ENCODE measurements at places on chromosomes 7 and 10.

- no peak for DNase-seq
Observed at GRCh38 chr10:72736176-72736827, 44.4 kb downstream of the MCU start.

- DNase-seq = peak; percentile 42
Observed at GRCh38 chr7:21064698-21065648, 278.3 kb upstream of the SP8 start.

- DNase-seq = no peak
Observed at GRCh38 chr7:100678291-100678984, 4.9 kb downstream of the GNB2 start.

- no peak for DNase-seq
Observed at GRCh38 chr10:72461085-72461484, 106.4 kb upstream of the DNAJB12 start.

DNA sequence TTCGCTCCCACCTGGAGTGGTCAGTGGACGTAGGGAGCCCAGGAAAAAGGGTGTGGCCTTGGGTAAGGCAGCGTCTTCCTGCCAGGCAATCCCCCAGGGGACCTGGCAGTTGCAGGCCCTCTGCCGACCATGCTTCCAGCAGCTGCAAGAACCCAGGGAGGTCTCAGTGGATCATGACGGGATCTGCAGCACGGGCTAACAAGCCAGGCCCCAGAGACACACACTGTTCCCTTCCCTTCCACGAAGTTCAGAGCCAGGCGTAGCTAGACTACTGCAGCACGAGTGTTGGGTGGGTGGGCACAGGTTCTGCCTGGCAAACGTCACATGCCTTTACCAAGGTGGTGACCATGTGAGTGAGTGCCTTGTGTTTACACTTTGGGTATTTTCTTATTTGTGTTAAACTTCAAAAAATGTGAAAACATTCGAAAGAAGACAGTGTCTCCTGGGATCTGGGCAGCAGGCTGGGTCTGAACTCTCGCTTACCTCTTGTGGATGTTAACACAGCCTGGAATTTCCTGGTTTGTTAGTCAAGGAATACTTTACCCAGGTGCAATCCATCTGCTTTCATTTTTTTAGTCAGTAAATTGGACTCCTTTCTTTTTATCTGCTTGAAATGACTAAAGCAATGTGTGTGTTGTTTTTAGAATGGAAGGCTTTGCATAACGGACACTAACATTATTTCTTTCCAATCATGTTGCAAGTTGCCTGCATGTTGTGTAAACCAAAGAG lies 48.2 kb upstream of the VIPR2 start:
- no peak for DNase-seq

DNA sequence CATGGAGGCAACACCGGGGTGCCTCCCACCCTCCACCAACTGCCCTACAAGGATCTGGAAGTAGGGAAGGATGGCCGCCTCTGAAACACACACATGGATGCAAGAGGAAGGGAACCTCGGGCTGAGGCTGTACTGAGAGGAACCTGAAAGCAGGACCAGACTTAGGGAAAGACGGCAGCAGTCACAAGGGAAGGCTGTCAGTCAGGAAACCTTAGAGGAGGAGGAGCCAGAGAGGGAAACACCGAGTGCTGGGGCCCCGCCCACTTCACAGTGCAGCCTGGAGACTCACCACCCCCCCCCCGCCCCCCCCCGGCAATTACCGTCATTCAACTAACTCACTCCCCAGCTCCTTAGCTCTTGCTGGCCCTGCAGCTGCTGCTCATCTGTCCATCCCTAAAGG lies 2.5 kb downstream of the CYREN start:
- no peak for DNase-seq

DNA sequence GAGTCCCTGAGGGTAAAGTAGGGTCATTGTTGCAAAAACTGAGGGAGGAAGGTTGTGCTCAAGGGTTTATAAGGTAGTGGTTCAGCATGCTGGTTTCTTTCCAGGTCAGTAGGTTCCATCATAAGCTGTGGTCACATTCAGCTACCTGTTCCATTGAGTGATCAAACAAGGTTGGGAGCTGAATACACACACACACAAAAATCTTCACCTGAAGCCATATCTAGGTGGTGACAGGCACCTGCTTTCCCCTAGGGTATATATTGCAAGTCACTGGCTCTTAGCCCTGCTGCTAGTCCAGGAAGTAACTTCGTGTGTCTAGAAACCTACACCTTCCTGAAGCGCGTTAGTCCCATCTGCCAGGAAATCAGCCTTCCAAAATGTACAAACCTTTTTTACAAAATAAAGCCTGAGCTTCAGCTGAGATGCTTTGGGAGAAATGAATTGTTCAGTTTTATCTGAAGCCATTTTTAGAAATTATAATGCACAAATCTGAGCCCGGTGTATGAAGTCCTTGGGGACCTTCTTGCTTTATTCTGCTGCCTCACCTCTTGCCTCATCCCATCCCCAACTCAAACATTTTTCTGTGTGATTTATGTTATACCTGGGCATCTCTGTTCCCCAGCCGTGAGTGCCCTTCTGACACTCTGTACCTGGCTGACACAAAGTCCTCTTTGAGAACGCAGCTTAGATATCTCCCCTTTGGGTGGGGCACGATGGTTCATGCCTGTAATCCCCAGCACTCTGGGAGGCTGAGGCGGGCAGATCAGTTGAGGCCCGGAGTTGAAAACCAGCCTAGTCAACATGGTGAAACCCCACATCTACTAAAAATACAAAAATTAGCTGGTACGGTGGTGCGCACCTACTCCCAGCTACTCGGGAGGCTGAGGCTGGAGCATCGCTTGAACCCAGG lies 10.6 kb upstream of the LAMTOR4 start:
- no peak for DNase-seq

DNA sequence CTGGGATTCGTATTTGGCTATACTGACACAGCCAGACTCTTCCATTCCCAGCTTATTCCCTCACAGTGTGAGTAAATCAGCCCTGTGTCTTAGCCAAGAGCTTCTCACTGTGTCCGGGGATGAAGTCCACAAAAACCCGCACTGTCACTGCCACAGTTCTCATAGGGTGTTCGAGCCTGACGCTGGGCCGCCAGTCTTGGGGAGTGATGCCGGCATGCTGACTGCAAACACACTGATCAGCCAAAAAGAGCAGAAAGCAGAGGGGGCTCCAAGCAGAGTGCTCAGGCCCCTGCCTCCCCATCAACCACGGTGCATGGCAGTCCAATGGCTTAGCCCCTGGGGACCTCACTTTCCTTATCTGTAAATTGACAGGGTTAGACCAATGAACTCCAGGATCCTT lies 36.7 kb downstream of the C10orf143 start:
- DNase-seq = no peak

DNA sequence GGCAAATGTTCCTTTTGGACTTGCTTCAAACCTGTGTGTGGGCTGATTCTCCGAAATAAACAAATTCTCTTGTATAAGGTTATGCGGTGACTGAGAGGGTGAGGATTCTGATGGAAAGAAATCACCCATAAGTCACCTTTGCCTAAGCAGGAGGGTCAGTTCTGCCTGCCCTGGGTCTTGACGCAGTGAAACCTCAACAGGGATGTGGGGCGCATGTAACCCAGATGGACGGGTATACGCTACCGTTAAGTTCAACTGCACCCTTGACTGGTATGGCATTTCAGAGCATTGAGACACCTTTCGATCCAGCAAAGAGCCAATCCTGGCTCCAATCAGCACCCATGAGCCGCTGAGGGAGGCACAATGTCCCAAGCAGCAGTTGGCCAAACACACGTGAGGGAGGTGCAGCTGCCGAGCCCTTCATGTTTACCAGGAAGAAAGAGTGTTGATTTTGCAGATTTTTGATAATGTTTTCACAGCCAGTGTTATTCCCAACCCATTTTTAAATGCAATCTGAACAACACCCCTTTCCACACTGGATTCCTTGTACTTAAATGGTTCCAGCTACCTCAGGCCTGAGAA lies 48.1 kb downstream of the SORBS1 start:
- DNase-seq = no peak

GRCh38 chr10:89217057-89217990 lies 10.2 kb upstream of the CH25H start:
- DNase-seq = peak; percentile 21

GRCh38 chr7:155219947-155220769 lies 77.5 kb upstream of the INSIG1 start:
- no peak for DNase-seq

DNA sequence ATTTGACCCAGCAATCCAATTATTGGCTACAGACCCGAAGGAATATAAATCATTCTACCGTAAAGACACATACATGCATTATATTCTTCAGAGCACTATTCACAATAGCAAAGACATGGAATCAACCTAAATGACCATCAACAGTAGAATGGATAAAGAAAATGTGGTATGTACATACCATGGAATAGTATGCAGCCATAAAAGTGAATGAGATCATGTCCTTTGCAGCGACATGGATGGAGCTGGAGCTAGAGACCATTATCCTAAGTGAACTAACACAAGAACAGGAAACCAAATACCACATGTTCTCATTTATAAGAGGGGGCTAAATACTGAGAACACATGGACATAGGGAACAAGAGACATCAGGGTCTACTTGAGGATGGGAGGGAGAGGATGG lies 44.0 kb downstream of the LMBR1 start:
- DNase-seq = no peak

DNA sequence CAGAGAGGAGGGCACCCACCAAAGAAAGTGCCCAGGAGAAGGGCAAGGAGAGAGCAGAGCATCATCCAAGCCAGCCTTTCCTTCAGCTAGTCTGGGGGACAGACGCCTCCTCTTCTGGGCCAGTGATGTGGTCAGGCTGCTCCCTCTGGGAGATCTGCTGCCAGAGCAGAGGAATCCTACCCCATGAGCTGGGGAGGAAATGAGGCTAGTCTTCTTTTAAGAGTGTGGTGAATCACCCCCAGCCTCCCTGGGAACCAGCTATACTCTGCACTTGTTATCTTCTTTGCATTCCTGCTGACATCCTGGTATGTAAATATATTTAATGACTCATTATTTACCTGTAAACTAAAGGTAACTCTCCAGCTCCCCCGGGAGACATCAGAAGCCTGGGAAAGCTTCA lies 41.6 kb upstream of the EPHB6 start:
- DNase-seq = peak; percentile 98

- no peak for DNase-seq
Observed at GRCh38 chr7:148615085-148615730, 24.6 kb downstream of the C7orf33 start.

- no peak for DNase-seq
Observed at GRCh38 chr7:7829667-7830066, 111.3 kb upstream of the RPA3 start.

- DNase-seq = no peak
Observed at GRCh38 chr10:84987039-84987438, 658.6 kb downstream of the CCSER2 start.

GRCh38 chr10:2202401-2202800 lies 465.1 kb upstream of the ADARB2 start:
- peak; percentile 39 for DNase-seq

DNA sequence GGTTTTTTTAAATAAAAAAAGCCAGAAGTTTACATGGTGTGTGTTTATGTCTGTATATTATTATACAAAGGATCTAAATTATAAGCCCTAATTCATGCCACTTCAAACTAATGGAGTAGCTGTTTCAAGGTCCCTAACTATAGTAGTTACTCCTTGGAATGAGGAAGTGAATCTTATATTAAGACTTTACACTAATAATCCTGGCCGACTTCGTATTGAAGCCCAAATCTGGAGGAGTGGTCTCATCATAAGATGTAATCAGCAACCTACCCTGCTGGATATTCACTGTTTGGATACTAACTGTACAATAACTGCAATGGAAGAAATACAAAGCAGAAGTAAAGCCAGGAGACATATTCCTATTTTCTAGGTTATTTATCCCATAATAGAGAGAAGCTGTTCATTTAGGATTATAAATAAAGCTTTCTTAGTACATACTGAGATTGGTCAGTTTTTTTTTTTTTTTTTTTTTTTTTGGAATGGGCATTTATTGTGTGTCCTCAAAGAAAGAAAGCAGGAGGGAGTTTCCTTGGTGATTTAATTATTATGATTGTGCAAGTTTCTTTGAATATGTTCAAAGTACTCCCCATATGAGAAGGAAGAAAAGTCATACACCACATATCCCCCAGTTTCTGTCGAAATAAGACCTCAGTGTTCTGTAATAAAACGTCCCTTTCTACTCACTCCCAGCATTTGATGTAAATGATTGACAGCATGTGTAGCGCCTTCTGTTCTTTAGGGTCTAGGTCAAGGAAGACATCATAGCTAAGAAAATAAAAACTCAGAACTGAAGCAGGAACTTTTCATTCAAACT lies 397.8 kb downstream of the EXOC4 start:
- DNase-seq = no peak

GRCh38 chr7:134547397-134548054 lies 1.4 kb upstream of the AKR1B15 start:
- DNase-seq = peak; percentile 89

GRCh38 chr7:22855049-22855392 lies 32.4 kb upstream of the TOMM7 start:
- DNase-seq = no peak

DNA sequence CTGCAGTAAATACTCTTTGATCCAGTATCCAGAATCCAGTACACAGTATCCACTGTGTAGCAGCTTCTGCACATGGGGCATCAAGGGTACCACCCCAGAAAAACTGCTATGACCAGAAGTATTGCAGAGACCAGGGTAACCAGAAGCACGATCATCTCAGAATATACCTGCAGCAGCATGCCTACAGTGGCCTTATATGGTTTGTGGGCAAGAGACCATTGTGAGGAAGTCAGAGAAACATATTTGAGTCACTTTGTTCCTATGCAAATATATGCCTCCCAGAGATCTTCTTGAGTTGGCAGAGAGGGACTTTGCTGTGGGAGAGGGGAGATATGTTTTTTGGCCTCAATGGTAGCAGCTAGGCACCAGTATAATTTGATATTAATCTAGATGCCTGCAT lies 206.4 kb upstream of the LRRTM3 start:
- no peak for DNase-seq

DNA sequence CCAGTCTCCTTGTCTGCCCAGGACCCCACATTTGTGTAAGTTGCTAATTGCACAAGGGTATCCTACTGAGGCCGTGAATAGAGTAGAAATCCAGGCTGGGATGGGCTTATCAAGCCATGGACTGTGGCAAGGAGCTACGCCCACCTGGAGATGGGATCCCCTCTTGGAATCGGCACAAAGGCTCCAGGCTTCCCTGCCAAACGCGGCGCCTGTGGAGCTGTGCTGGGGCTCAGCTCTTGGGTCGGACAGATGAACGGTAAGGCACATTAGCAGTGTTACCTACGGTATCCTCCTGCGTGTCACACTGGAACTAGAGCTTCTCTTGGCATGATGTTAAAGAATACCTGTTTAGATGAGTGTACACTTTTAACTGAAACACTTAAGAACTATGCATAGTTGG lies 196.7 kb downstream of the CELF2 start:
- DNase-seq = no peak

- no peak for DNase-seq
Observed at GRCh38 chr7:27145165-27145913, 1.9 kb upstream of the HOXA5 start.

GRCh38 chr10:68828833-68829232 lies 1.5 kb downstream of the STOX1 start:
- no peak for DNase-seq

DNA sequence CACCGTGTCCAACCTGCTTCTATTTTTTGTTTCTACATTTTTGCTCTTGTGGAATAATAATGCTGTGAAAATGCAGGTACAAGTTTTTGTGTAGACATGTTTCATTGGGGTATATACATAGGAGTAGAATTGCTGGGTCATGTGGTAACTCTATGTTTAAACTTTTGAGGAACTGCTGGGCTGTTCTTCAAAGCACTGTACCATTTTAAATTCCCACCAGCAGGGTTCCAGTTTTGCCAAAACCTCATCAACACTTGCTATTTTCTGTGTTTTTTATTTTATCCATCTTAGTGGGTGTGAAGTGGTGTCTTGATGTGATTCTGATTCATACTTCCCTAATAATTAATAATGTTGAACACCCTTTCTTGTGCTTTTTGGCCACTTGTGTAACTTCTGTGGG lies 138.6 kb downstream of the RGS10 start:
- no peak for DNase-seq

GRCh38 chr10:82150123-82150900 lies 275.3 kb downstream of the NRG3 start:
- no peak for DNase-seq

Data from Daoy (cell line).